ENCODE measurements at places on chromosomes 2 and 18. TPM values are rescaled to one million over a fixed set of nuclear protein-coding genes. Genes with fewer than 3 reads are reported as not detected.

VIT gene
- 126 TPM for total RNA-seq

- H3K4me1 ChIP-seq: peaks cover 92% of the 10 kb centered on the region
- no peak overlapping the region for H3K4me3 ChIP-seq
- H3K36me3 ChIP-seq: no peaks in the 10 kb centered on the region
- no peaks in the 10 kb centered on the region for H3K27me3 ChIP-seq
Measured at GRCh38 chr2:207133820-207134519, 31.8 kb downstream of the KLF7 start.

DNA sequence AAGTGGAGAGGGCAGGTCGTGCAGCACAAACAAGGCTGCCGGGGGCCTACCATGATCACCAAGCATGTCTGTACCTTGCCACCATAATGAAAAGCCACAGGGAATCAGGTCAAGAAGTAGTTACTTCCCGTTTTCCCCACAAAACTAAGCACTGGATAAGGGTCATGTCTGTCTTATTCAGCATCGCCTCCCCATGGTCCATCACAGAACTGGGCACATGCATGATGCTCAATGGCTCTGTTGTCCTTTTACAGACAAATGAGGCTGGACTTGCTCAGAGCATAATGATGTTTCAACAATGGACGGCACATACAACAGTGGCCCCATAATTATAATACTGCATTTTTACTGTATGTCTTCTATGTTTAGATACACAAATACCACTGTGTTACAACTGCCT, 27.5 kb downstream of the REEP1 start:
- H3K4me3 ChIP-seq: no peak overlapping the region
- H3K36me3 ChIP-seq: no peaks in the 10 kb centered on the region
- H3K4me1 ChIP-seq: no peaks in the 10 kb centered on the region
- H3K27ac ChIP-seq: no peak overlapping the region
- no peak for DNase-seq

ANKRD29 gene
- 22.1 TPM for total RNA-seq

CREG2 gene
- not detected for total RNA-seq

GRCh38 chr2:20223407-20224163, 1.3 kb downstream of the SDC1 start:
- no peak overlapping the region for H3K27ac ChIP-seq
- H3K36me3 ChIP-seq: no peaks in the 10 kb centered on the region
- H3K4me1 ChIP-seq: peaks cover 3% of the 10 kb centered on the region

PLEKHH2 gene
- 48.2 TPM for total RNA-seq

DNA sequence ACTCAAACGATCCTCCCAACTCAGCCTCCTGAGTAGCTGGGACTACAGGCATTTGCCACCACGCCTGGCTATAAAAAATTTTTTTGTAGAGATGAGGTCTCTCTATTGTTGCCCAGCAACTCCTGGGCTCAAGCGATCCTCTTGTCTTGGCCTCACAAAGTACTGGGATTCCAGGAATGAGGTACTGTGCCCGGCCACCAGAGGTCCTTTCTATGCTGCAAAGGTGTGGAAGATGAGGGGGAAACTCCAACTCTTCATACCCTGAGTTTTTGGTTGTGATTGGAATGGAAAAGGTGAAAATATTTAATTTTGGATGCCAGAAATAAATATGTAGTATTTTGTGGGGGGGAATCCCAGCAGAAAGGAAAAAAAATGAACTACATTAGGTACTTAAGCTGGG, 36.0 kb downstream of the MRPL33 start:
- no peaks in the 10 kb centered on the region for H3K36me3 ChIP-seq
- no peaks in the 10 kb centered on the region for H3K27me3 ChIP-seq
- H3K4me1 ChIP-seq: no peaks in the 10 kb centered on the region
- no peak overlapping the region for H3K4me3 ChIP-seq
- peak overlapping the region; percentile 78 for H3K27ac ChIP-seq
- DNase-seq: no peak

GRCh38 chr2:102473020-102473419, at the start of gene SLC9A4:
Gene SLC9A4 (plus strand): TSS chr2:102473226. CDS start chr2:102473760, 534 bp downstream.
- H3K36me3 ChIP-seq: no peaks in the 10 kb centered on the region
- peak; percentile 23 for DNase-seq
- H3K4me1 ChIP-seq: no peaks in the 10 kb centered on the region
- no peak within 1 kb of the TSS for H3K27ac ChIP-seq
- H3K4me3 ChIP-seq: no peak within 1 kb of the TSS
- H3K27me3 ChIP-seq: no peaks in the 10 kb centered on the region

DNA sequence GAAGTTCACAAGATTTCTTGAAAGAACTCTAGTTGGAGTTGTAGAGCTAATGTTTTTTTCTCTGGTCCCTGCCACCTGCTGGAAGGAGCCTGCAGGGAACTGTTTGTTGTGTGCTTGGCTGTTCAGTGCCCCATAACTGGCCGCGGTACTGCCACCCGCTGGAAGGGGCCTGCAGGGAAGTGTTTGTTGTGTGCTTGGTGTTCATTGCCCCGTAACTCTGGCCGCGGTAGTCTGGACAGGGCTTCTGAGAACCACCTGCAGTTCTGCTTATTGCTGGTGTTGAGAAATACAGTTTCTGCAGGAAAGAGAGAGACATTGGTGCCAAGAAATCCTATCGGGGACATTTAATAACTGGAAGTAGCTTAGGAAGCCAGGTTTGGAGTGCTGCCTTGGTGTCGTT, 58.1 kb downstream of the AGAP1 start:
- DNase-seq: peak; percentile 33
- H3K4me3 ChIP-seq: no peak overlapping the region
- peaks cover 10% of the 10 kb centered on the region for H3K4me1 ChIP-seq
- H3K36me3 ChIP-seq: no peaks in the 10 kb centered on the region
- no peaks in the 10 kb centered on the region for H3K27me3 ChIP-seq

GRCh38 chr2:175012516-175012915, 7.3 kb upstream of the CHN1 start:
- H3K4me3 ChIP-seq: no peak overlapping the region
- no peaks in the 10 kb centered on the region for H3K36me3 ChIP-seq
- H3K4me1 ChIP-seq: peaks cover 8% of the 10 kb centered on the region
- DNase-seq: no peak
- no peak overlapping the region for H3K27ac ChIP-seq

- DNase-seq: no peak
- H3K36me3 ChIP-seq: no peaks in the 10 kb centered on the region
- no peak overlapping the region for H3K27ac ChIP-seq
- no peaks in the 10 kb centered on the region for H3K27me3 ChIP-seq
- no peaks in the 10 kb centered on the region for H3K4me1 ChIP-seq
Measured at GRCh38 chr2:199819746-199820145, 31.2 kb downstream of the FTCDNL1 start.

AQP4 gene
- total RNA-seq: not detected

Data from tibial nerve (tissue), 4 donors.